ENCODE measurements at places on chromosomes 2 and 18.

GRCh38 chr2:215357660-215358059 is 45.8 kb downstream of the ATIC start:
- no peak for DNase-seq

GRCh38 chr2:9264301-9264700 is 57.7 kb downstream of the ASAP2 start:
- DNase-seq: no peak

GRCh38 chr2:208234786-208235185 is 20.1 kb downstream of the IDH1 start:
- no peak for DNase-seq

DNA sequence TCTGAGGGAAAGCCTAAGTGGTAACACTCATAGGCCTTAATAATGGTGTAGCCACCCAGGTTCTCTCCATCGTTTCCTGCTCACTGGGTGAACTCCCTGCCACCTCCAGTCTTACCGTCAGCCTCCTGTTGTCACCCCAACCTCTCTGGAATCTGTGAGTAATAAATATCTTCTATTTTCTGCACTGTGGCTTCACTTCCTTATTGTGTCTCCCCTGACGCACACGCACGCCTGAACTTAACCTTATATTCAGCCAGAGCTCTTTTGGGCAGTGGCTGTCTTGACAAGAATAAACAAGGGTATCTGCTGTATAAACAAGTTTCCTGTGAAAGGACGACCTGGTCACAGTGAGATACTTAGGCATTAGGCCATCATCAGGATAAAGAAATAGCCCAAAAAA is 467.2 kb downstream of the SPAG16 start:
- DNase-seq: no peak

DNA sequence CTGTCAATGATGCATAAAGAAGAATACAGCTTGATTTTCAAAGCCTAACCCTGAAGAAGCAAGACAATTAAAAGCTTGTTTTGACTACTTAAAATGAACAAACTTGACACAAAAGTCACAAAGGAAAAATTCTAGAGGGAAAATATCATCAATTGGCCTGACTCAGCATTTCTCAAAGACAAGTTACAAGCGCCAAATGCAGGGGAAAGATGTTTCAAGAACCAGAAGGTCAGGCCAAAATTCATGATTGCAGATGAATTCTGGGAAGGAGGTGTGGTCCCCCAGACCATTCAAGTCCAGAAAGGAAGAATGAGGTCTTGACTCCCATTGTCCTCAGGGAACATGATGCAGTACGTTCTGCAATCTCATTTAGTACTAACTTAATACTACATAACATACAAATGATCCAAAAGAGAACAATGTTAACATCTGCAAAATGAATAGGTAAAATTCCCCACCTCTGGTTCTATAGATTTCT is 64.5 kb downstream of the FAM210A start:
- no peak for DNase-seq

GRCh38 chr2:221077799-221078198 is 494.3 kb downstream of the EPHA4 start:
- no peak for DNase-seq

- no peak for DNase-seq
Observed at GRCh38 chr2:84963692-84964405, 7.1 kb upstream of the KCMF1 start.

GRCh38 chr18:54776282-54776977 is 51.8 kb upstream of the RAB27B start:
- DNase-seq: peak; percentile 58

- no peak for DNase-seq
Observed at GRCh38 chr2:173868406-173868805, 96.8 kb downstream of the SP3 start.

- DNase-seq: peak; percentile 80
Observed at GRCh38 chr2:11248-11941, 34.9 kb downstream of the FAM110C start.

- DNase-seq: no peak
Observed at GRCh38 chr2:173760553-173760952, 204.6 kb downstream of the SP3 start.

DNA sequence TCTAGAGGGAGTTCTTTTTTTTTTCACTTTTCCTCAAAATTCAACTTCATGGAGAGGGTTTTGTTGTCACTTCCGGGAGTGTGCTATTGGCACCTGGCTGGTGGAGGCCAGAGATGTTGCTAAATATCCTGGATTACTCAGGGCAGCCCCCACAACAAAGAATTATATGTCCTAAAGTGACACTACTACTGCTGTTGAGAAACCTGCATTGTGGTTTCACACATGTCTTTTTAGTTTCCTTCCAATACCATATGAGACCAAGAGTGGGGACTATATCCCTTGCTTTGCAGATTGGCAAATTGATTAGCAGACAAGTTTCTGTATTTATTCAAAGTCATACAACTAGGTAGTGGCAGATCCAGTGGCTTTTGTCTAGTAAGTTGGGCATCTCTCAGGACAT is 826.8 kb downstream of the TRIB2 start:
- DNase-seq: no peak

- no peak for DNase-seq
Observed at GRCh38 chr2:86358957-86359356, 21.5 kb upstream of the REEP1 start.

- DNase-seq: no peak
Observed at GRCh38 chr2:96881349-96882195, 11.7 kb upstream of the SEMA4C start.

DNA sequence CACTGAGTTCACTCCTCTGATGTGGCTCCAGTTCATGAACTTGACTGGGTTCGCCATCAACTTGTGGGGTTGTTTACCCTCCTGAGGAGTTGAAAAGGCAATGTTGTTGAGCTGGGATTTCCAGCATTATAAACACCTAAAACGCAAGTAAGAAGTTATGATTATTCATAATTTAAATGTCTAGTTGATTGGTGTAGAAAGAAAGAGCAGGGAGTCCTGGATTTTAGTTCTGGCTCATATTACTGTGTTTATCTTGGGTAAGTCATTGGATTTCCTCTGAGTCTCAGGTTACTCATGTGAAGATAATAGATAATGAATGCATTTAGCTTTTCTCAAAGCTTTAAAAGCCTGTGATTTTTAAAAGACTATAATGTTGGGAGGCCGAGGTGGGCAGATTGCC is 438.0 kb upstream of the CDH20 start:
- no peak for DNase-seq

DNA sequence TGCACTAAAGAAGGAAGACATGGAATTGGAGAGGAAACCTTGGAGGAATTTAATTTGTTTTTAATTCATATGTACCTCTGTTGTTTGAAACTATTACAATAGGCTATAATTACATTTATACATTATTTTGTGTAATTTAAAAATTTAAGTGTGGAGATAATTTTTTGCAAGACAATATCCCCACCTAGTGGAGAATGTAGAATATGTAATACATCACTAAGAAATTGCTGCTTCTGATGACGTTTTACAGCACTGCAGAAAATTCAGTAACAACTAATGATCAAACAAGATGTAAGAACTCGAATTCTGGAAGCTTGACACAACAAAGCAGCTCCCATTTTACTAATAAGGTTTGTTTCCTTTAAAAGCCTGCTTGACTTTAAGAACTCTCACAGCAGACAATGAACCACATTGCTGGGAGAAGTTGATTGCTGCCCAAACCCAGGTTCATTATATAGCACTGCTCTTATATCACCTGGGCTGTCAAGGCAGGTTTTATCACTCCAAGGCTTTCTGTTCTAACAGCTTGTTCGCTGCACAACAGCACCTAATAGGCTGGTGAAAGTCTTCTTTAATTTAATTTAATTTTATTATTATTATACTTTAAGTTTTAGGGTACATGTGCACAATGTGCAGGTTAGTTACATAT is 53.4 kb downstream of the THADA start:
- DNase-seq: no peak

DNA sequence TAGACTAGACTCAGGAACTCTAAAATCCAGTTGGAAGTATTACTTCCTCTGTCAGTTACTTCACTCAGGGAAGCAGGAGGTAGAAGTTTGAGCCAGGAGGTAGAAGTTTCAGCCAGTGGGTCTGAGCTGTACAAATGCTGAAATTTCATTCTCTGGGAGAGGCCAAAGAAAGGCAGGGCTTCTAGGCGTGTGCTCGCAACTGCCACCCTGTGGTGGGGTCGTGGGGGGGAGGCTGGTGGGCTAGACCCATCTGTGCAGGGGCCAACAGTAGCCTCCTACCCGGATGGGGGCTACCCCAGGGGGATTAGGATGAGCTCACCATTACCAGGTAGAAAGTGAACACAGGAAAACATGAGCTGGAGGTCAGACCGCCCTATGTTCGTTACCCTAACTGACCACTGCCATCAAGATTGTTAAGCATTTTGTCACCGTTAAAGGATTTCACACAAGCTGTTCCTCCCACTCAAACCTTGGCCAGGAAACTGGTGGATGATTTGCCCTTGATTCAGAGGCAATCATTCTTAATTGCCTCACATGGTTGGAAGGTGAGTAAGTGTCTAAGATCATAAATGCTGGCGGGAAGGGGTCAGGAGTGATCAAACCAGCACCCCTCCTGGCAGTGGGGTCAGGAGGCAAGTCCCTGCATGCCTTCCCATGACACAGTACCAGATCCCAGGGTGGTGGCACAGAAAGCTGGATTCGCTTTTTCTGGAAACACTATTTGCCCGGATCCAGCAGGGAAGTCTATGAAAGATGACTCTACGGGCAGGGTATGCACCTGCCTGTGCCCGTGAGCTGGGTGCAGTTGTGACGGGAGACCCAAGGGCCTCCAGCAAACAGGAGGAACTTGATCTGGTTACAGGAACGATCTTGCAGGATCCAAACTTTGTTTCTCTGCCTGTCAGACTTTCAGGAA is 5.2 kb upstream of the FHL2 start:
- no peak for DNase-seq
